Nucleus accumbens (tissue), 56 donors: ENCODE measurements at places on chromosomes 4 and X.

DNA sequence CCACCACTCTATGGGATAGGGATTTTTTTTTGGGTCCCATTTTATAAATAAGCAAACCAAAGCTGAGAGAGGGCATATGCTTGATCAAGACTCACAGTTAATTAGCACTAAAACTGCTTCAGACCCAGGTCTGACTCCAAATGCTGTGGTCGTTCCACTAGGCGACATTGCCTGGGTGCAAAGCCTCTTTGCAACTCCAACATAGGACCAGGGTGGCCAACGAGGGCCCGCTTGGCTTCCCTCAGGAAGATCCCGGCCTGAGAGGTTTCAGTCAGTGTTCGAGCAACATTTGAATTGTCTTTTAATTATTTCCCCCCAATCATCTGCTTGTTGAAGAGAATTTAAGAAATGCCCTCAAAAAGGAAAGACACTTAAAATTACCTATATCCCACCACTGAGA, 11.2 kb downstream of the PJA1 start:
- no peak for DNase-seq

DNA sequence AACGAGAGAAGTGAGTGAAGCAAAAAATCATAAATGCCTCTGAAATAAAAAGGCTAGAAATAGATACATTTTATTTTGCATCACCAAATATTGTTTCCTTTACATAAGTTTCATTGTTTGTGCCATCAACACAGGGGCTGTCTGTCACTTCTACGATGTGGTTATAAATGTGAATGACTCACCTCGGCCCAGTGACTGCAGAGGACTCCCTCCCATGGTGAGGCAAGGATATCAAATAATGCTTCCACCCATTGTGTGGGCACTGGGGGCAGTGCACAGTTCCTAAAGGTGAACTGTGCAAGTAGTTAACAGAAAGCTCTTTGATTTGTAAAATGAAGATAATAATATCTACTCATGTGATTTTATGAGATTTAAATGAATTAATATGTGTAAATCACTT, 230.3 kb upstream of the NEIL3 start:
- DNase-seq, result no peak

GRCh38 chrX:107484002-107484726, 34.7 kb downstream of the FRMPD3 start:
- DNase-seq, result no peak

GRCh38 chr4:154490234-154490582, 1.4 kb downstream of the DCHS2 start:
- no peak for DNase-seq

DNA sequence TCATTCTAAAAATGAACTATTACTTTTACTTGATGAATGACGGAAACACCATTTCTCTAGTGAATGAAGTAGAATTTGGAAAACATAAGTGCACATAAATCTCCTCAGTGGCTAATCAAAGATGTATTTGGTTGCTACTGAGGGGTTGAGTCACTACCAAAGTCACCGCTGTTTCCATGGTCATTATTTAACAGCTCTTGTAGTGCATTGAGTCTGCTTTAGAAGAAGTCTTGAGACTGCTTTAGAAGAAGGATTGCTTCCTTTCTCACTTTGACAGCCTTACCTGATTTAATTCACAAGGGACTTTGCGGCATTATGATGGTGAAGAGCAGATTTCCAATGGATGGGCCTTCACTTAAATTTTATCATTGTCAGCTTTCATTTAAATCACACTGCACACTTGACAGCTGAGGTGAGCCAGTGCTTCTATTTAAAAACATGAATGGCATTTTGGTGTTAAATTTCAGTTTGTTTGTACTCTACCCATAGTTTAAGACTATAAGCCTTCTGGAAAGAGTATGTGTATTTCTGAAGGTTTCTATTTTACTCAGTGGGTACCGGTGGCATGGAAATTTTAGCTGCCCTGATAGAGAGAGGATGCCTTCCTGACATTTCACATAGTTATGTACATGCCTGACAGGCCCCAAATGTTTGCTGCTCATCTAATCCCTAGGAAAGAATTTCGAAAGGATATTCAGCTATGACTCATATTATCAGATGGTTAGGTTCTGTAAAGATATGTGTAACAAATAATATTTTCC, 9.5 kb downstream of the ASB5 start:
- DNase-seq, result no peak

GRCh38 chr4:137425281-137425680, 107.0 kb downstream of the PCDH18 start:
- no peak for DNase-seq

GRCh38 chr4:55409468-55410171, 13.9 kb downstream of the TMEM165 start:
- DNase-seq, result no peak

GRCh38 chr4:174215057-174215456, 68.4 kb downstream of the FBXO8 start:
- DNase-seq, result no peak

- DNase-seq, result no peak
Measured at GRCh38 chrX:150182161-150182560, 181.0 kb upstream of the MAMLD1 start.

DNA sequence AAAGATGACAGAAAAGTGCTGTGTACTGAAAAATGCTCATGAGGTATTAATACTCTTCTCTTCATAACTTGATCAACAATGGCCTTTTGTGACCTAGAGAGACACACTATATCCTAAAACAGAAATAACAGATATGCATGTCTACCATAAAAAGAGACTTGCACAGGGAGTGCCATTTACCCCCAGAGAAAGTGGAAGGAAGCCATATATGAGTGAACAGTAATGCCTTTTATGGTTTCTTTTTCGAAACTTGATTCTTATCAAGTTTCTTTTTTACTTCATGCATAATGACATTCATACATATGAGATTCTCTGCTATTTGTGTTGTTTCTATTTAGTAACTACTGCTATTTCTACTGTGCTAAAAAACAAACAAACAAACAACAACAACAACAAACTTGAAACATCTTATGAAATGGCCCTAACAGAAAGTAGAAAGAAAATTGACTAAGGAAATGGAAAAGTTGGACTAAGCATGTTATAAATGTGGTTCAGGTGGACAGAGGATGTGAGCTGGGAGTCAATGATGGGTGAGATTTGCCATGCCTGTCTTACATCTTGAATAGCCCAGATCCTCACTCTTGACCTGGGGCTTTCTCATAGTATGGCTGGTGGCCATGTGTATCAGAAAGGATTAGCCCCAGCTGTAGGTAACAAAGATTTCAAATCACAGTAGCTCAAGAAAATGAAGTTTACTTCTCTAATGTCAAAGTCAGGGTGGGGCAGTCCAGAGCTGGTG, 43.8 kb downstream of the GEMIN8 start:
- DNase-seq, result no peak

DNA sequence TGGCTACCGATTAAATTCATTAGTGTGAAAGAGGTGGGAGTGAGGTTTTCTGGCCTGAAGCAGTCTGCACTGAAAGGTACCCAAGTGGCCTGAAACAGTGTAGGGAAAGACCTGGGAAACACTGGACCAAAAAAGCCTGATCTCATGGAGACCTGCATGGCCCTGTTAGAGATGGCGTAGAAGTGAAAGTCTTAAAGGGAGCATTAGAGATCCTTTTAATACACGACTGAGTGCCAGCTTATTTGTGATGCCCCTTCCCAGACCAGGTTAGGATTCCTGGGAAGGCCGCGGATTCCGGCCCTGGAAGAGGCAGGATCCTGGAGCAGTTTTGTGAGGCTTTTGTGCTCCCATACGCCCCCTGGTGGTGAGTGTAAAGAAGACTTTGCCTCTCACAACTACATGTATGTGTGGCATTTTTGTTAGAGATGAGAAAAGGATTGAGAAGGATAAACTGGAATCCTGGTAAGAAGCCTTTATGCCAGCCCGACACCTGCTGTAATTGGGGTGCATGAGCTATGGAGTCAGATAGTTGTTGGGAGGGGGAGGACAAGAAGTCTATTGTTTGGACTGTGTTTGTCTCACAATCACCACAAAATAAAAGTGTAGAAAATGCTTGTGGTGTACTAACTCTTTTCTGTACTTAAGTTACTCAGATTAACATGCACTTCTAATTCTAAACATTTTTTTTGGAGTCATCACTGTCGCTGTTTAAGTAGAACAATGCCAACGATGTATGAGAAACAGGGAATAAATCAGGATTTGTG, 54.0 kb downstream of the JADE1 start:
- peak; percentile 28 for DNase-seq

DNA sequence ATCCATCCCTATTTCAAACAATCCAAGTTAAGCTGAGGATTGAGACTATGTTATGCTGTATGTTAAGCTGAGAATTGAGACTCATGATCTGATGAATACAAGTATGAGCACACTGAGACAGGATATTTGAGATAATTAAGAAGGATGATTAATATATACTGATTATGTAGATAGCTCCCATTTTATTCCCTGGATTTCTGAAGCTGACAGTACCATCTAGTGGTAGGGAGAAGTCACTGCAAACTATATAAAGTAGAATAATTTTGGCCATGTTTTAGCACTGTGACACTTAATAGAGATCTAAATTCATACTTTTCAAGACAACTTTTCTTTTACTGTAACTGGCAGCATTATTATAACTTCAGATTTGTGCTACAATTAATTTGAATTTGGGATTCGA, 63.8 kb upstream of the HPRT1 start:
- no peak for DNase-seq

DNA sequence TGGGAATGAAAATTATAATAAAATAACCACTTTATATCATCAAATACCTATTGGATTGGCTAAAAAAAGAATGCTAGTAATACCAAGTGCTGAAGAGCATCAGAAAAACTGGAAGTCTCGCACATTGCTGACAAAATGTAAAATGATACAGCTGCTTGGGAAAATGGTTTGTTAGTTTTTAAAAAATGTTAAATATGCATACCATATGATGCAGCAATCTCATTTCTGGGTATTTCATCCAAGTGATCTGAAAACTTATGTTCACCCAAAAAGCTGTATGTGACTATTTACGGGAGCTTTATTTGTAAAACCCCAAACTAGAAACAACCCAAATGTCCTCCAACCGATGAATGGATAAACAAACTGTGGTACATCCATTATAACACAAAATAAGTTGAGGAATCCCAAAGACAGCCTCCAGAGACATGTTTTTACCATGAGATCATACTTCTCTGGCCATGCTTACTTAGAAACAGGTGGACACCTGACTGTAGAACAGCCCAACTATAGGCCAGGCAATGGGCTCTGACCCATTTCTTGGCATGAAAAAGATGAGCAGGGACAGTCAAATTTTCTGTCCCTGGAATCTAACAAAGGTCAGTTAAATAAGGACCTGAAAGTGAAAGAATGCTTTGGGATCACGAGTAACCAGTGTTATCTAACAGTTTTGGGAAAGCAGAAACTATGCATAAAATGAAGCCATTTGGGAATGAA, 47.5 kb upstream of the FAM120C start:
- no peak for DNase-seq

GRCh38 chrX:25052798-25053534, 37.2 kb upstream of the ARX start:
- DNase-seq, result no peak

DNA sequence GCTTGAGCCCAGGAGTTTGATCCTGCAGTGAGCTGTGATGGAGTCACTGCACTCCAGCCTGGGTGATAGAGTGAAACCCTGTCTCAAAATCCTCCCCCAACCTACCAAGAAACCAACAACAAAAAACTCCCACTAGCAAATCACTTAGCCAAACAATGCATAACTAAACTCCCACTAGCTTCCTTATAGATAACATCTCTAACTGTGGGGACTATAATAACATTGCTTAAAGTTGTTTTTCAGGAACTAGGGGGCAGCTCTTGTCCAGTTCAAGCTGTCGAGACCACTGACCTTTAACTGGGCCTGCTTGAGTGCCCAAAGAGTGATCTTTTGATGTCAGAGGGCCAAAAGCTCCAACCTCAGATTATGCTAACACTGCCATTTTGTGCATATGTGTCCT, 81.7 kb downstream of the FREM3 start:
- DNase-seq, result no peak

GRCh38 chr4:6298035-6298434, 28.4 kb downstream of the WFS1 start:
- DNase-seq, result no peak

DNA sequence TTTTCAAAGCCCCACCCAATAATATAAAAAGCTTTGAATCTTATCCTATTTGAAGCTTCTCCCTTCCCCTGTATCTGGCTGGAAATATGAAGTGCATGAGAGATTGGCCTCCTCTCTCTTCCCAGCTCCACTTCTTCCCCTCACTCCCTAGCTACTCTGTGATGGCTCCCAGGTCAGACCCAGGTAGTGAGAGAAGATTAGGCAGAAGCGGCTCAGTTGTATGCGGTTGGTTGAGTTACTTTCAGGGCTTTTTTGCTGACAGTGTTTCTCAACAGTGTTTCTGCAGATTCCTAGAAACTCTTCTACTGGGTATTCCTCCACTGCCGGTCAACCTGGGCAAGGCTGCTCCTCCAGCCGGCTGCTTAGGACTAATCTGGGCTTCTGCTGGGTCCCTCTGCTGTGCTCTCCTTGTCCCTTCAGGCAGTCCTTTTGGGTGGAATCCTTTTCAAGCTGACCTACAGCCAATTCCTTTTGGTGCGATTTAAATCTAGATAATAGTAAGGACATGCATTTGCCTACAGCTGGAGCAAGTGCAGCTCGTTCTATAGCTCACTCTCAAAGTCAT, 87.4 kb upstream of the SLC7A11 start:
- DNase-seq, result no peak

DNA sequence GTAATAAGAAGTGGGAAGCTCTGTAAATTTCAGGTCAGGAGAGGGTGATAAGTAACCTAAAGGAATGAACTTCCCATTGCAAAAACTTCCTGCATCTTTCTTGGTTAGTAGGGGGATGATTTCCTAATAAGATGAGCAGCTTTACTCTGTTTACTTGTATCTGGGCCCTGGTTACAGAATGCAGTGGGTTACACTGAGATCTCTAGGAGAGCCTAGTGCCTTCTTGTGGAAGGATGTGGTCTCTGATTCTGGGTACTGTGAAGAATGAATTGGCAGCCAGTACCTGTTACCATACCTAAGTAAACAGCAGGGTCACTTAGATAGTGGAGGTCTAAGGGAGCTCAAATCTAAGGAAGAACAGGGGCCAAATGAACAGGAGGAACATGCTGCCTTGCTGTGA, 320.6 kb downstream of the ARHGAP10 start:
- no peak for DNase-seq

DNA sequence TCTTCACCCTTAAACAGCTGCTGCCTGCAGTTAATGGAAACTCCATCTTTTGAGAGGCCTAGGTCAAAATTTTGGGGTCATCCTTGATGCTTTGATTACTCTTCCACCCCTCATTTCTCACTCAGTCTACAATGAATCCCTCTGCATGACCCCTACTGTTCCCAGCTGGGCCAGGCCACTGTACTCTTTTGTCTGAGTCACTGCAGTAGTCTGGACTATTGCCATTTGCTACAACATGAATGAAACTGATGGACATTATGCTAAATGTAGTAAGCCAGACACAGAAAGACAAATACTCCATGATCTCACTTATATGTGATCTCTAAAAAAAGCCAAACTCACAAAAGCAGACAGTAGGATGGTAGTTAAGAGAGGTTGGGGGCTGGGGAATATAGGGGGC, 28.3 kb downstream of the STK32B start:
- no peak for DNase-seq

DNA sequence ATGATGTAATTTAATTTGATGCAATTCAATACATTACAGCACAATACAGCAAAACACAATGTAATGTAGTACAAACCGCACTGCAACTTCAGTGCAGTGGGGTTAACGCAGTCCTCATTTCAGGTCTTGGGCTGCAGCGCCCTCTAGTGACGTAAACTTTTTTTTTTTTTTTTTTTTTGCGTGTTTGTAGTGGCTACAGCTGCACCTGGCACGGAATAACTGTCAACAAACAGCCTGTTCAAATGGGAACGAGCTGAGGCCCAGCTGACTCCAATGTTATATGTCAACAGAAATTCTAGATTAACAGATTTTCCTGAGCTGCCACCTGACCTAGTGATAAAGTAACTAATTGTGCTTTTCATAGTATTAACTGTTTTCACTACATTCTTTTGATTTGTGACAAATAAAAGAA, 33.5 kb upstream of the RASSF6 start:
- DNase-seq, result peak; percentile 47
